ENCODE measurements at places on chromosomes 1 and 21.
A peak's percentile ranks its signal among the peaks of the same experiment; 100 is the strongest.

GRCh38 chr1:172342584-172343239 is 77.8 kb upstream of the C1orf105 start:
- DNase-seq = no peak

DNA sequence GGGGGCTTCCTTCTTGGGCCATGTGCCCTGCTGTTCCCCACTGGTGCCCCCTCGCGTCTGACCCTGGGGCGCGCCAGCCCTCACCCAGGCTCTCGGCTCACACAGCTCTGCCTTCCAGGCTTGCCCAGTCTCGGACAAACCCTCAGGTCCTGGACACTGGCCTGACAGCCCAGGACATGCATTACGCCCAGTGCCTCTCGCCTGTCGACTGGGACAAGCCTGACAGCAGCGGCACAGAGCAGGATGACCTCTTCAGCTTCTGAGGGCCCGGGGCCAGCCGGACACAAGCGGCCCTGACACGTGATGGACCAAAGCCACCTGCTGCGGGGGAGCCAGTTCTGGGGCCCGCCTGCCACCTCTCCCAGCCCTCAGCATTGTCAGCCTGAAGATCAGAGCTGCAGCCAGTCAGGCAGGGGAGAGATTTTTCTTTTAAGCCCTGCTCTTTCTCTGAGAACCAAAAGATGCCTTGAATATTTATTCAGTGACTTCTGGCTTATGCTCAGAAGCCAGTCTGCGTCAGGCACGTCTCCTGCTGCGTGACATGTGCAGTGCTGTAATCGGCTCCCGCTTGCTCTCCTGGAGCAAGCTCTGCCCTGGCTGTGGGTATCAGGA is 23.4 kb downstream of the LDLRAP1 start:
- DNase-seq = no peak

GRCh38 chr1:206420471-206420870 is 49.8 kb upstream of the IKBKE start:
- no peak for DNase-seq

DNA sequence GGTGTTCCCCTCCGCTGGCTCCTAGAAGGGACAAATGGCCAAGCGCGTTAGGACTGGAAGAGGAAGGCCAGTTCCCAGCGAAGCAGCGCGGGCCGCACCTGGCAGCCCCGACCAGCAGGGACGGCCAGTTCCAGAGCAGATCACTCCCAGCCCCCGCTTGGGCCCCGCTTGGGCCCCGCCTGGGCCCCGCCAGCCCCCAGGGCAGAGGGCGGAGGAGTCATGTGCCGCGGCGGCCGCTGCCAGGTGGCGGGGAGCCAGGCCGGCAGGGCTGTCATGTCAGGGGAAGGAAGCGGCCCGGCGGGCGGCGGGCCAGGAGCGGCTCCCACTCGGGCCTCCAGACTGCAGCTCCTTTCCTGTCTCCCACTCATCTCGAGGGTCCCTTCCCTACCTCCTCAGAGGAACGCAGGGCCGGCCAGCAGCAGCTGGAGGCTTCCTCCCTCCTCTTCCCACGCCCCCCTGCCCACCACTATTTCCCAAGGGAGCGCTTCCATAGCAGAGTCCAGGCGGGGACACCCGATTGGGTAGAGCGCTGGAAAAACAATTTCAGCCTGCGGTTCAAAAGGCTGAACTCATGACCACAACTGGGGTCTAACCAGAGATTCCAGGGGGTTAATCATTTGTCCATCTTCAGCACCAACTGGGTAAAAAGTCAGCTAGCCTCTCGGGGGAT is 16.5 kb downstream of the ZNF697 start:
- DNase-seq = no peak

- no peak for DNase-seq
Observed at GRCh38 chr1:53669621-53670191, 69.3 kb downstream of the GLIS1 start.

- no peak for DNase-seq
Observed at GRCh38 chr21:36735724-36736320, 36.9 kb downstream of the SIM2 start.

DNA sequence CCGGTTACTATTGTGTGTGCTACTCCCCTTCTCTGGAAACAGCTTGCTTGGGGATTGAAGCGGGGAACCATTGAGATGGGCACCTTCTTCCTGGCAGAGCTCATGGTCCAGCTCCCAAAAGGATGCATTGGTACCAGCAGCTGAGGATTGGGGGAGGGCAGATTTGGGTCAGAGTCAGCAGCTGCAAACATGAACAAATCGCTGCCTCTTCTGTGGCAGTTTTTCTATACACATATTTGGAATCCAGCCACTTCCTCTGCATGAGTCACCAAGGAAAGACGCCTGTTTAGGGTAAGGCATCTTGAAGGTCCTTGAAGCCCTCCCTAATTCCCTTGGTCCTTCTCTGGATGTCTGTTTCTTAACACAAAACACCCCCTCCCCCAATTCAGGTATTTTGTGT is 104.7 kb downstream of the DAB1 start:
- DNase-seq = no peak

DNA sequence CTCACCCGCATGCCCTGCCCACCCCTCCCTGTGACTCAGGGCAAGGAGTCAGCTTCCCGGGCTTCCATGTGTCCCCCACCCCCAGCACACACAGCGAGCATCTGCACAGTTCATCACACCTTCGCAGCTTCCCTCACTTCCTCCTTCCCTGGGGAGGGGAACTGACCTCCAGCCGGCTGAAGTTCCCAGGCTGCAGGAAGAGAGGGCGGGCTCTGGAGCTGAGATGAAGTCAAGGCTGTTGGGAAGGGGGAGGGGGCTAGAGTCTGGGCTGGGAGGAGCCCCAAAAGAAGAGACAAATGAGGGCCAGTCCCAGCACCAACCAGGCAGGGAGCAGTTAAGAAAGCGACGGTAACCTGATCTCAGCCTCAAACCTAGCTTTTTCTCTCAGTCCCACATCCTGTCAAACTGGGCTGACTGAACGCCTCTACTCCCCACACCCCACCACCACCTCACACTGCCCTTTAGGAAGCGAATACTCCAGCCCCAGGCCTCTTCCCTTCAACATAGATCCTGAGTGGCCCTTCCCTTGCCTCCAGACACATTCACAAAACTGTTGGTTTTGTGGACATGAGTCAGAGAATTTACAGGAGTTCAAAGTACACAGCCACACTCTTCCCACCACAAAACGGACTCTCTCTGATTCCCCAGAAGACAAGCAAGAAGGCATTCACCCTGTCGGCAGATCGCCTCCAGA is 1.8 kb downstream of the RHOC start:
- peak; percentile 93 for DNase-seq

- peak; percentile 32 for DNase-seq
Observed at GRCh38 chr1:63877816-63878215, 104.0 kb downstream of the ROR1 start.

DNA sequence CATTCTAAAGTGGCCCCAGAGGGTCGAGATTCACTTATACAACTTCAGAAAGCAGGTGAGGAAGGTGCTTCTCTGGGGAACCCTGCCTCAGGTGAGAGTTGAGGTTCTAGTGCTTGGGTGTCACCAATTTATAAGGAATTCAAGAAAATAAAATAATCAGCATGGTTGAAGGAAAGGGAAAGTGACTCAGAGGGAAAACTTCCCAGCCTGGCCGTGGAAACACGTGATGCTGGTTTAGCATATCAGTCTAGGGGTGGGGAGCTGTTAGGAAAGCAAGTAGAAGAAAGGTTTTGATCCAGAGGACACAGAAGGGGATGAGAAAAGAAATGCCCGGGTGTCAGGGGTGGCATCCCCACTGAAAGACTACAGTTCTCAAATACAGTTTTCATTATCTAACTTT is 37.7 kb upstream of the TMEM125 start:
- no peak for DNase-seq

- DNase-seq = no peak
Observed at GRCh38 chr1:82086739-82087138, 286.0 kb downstream of the ADGRL2 start.

DNA sequence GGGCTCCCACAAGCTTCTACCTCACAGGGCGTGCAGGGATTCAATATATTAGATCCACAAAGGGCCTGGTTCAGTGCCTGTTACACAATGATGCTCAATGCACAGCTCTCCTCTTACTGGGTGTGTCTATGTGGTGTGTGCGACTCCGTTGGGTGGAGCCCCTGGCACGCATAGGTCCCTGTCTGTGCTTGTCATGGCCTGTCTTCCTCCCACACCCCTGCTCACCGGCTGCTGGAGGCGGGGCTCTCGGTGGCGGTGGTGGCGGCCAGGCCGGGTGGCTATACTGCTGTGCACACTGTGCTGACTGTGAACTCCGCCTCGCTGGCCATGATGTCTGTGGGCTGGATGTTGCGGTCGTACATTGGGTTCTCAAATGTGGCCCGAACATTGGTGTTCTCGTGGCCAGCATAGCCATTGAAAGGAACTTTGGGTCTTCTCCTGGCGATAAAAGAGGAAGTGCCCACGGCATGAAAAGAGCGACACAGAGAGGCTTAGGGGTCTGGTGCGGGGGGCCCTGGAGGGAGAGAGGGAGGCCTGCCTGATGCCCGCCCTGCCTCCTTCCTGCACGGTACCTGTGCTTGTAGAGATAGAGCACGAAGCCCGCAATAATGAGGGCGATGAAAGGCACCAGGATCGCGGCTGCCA is 46.9 kb downstream of the ZSCAN20 start:
- DNase-seq = no peak

- no peak for DNase-seq
Observed at GRCh38 chr1:57839067-57839466, 415.2 kb upstream of the DAB1 start.

GRCh38 chr1:51442198-51442597 is 76.9 kb downstream of the EPS15 start:
- DNase-seq = no peak

DNA sequence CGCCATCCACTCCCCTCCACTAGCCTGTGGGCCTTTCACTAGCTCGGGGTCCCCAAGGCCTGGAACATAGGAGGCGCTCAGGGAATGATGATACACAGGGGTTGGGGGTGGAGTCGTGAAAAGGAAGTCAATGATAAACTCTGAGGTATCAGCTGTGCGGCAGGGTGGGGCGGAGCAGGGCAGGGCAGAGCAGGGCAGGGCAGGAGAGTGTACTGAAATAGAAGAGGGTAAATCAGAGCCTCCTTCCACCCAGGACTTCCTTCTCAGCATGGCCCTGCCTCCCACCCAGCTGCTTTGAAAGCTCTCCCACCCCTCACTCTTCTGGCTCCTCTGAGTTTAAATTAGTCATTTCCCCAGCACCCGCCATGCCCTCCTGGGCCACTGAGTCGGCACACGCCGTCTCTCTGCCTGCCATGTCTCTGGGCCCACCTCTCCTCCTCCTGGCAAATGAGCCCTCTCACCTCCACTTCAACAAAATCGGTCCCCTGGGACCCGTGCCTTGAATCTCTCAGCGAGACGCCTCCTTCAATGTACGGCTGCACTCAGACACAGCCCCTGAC is 16.9 kb downstream of the CAPZB start:
- DNase-seq = no peak

DNA sequence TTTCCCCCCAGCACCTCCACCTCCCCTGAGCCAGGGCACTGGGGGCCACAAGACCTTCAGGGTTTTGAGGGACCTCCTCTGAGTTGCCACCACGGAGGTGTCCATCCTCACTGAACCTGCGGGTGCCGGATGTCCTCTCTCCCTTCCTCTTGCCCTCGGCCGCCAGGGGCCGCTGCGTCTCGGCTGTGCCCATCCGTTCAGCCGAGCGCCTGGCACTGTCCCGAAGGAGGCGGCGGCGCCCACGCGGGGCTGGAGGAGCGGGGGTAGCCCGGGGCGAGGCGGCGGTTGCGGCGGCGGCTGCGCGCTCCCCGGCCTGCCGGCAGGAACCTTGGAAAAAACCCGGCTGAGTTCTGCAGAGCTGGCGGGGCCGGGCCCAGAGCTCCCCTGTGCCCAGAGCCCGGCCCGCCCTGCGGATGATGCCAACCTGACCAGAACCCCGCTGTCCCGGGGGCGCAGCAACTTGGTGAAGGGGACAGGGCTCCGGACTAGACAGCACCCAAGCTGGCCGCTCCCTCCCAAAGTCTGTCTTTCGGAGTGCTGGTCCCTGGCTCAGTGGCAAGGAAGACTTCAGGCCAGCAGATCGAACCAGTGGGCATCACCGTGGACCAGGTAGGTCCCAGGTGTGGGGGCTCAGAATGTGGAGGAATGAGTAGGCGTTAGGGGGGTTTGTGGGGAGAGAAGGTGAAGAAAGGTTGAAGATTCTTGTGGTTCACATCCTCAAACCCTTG is 3.7 kb upstream of the PPM1J start:
- DNase-seq = no peak

DNA sequence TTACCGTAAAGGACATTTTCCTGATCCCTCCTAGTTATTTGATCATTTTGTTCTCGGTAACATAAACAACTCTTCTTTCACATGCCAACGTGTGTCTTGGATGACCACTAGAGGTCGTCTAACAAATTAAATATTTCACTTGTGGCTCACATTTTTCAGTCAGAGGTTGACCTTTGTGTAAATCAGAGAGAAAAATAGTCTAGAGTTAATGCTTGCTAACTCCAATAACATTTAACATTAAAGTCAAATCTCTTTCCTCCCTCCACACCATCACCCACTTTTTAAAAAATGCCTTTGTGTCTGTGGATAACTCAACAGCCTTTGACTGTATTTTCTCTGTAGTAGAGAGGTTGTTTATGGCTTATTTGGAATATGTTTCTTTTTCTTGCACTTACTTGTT is 220.5 kb upstream of the B3GALT2 start:
- DNase-seq = no peak
